ENCODE measurements at places on chromosomes 3 and 15.

DNA sequence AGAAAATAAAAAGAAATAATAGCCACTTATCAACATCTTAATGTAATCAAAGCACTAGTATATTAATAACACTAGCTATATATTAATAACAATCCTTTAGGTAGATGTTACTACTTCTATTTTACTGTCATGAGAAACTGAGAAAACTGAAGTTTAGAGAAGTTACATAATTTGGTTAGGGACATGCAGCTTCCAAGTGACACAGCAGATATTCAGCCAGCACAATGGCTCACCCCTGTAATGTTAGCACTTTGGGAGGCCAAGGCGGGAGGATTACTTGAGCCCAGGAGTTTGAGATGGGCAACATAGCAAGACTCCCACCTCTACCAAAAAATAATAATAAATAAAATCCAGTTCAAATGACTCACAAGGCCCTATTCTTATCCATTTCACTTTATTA lies 1.9 kb upstream of the UBR1 start:
- no peak for DNase-seq
- peaks cover 12% of the 10 kb centered on the region for H3K36me3 ChIP-seq
- H3K4me1 ChIP-seq: peaks cover 30% of the 10 kb centered on the region
- peaks cover 3% of the 10 kb centered on the region for H3K27me3 ChIP-seq
- no peak overlapping the region for H3K27ac ChIP-seq

DNA sequence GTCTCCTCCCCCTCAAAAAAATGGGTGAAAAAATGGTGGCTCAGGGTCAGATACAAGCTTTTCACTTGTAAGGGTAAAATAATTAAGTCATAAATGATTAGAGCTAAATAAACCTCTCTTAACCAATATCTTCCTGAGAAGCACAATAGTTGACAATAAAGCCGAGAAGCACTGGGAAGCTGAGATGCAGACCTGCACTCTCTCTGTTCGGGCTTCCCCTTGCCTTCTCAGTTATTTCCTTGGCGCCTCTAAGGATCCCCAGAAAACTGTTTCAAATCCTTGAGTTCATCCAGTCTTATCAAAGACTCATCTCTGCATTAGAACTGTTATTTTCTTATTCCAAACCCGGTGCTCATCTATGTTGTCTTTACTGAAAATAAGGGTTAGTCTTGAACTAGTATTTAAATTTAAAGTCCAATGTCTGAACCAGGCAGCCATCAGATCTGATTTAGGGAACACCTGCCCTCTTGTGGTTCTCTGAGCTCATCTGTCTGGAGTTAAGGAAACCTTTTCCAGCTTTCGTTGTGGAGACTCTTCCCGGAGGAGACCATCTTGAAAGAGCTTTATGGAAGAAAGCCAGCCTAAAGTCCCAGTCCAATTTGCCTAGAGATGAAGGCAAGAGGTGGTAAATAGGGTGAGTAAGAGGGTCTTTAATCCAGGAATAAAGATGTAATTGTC lies 256.4 kb upstream of the MCTP2 start:
- H3K27ac ChIP-seq: no peak overlapping the region
- H3K27me3 ChIP-seq: no peaks in the 10 kb centered on the region
- H3K36me3 ChIP-seq: no peaks in the 10 kb centered on the region
- no peak overlapping the region for H3K4me3 ChIP-seq

DNA sequence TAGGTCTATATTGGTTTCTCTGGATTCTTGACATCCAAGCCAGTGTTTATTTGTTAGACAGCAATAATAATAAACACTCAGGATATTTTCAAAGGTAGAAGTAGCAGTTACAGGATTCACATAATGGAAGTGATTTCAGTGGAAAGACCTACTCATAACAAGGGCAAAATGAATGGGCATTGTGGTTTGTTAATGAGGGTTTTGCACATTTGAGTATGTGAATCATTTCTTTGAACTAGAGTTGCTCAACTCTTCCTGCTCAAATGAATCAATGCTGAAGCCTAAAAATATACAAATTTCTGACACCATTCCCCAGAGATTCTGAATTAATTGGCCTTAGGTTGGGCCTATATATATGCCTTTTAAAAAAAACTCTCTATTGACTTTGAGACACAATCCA lies 4.1 kb upstream of the COL6A5 start:
- H3K27ac ChIP-seq: no peak overlapping the region
- no peak overlapping the region for H3K4me3 ChIP-seq
- no peaks in the 10 kb centered on the region for H3K36me3 ChIP-seq
- DNase-seq: no peak
- H3K4me1 ChIP-seq: peaks cover 9% of the 10 kb centered on the region

DNA sequence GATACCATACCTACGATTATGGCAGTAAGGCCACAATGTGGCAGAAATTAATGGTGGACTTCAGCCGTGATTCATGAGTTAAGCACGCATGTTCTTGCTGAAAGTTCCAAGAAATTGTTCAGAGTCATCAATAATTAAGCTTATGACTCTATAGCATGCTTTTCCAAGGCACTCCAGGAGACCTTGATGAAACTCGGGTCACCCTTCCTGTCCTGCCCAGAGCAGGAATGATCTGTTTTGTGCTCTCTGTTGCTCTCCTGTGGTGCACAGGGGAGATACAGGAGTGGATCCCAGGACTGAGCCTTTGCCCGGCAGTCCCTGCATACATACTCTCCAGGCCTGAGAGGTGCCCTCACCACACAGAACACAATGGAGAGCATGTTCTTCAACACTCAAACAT lies 141.6 kb upstream of the SLC2A2 start:
- H3K27me3 ChIP-seq: no peaks in the 10 kb centered on the region
- H3K36me3 ChIP-seq: peaks cover 35% of the 10 kb centered on the region
- no peak overlapping the region for H3K4me3 ChIP-seq
- no peak for DNase-seq
- peaks cover 17% of the 10 kb centered on the region for H3K4me1 ChIP-seq
